ENCODE measurements at places on chromosomes 16 and 17.

DNA sequence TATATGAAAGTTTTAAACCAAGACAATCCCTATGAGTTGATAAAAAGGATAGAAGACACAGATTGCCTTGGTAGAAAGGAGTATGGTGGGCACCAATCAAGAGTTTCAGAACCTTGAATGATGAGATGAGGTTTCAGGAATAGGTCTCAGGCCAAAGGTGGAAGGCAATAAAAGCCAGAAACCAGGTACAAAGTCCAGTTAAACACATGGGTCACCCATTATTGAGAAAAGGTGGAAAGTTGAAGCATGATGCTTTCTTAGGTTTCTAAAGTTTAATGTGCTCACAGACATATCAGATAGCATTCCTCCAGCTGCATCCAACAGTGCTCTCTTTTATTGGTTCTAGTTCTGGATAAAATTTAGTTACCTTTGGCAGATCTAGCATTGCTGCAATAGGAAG, 950.8 kb upstream of the SOX9 start:
- no peak for DNase-seq

DNA sequence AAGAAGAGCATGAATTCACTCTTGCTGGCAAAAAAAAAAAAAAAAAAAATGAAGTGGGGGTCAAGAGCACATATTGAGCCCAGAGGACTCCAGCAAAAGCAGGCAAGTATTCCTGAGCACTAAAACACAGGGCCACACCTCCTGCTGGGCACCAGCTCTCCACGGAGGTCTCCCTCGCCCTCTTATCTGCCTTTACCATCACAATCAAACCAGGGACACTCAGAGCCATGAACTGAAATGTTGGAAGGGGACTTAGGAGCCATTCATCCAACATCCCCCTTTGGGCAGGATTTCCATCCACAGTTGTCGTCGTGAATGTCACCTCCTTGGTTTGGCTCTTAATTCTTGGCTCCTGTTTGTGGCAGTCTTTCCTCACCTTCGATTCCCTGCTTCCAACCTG, 89.8 kb upstream of the GNAO1 start:
- DNase-seq = no peak

DNA sequence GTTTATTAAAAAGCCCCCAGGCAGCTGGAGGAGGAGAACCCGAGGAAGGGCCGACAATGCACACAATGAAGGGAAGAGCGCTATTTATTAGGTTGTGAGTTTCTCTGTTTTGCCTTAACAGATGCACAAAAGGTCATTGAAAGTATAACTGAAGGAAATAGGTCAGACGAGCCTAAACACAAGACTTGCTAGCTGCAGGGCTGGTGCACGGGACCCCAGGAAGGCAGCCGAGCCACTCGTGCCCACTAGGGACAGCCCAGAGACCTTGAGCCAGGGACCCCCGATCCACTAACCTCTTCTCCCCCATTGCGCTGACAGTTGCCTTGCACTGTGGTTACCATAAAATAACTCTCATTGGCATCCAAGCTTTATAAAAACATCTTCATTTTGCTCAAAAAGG, 11.3 kb downstream of the LITAFD start:
- no peak for DNase-seq

DNA sequence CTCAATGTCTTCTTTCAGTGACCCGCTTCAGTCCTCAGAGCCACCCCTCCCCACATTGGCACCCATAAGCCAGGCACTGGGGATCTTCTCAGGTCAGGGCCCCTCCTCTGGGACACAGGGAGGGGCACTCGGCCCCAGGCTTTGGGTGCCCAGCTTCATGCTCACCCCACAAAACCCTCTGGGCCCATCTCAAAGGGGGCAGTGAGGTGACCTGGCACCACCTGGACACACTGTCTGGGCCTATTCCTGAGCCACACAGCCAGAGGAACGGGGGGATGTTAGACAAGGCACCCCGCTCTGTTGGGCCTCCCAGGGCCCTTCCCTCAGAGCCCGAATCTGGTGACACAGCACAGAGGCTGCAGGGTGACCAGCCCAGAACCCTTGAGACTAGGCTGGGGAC, 36.1 kb downstream of the TNFRSF13B start:
- DNase-seq = no peak

DNA sequence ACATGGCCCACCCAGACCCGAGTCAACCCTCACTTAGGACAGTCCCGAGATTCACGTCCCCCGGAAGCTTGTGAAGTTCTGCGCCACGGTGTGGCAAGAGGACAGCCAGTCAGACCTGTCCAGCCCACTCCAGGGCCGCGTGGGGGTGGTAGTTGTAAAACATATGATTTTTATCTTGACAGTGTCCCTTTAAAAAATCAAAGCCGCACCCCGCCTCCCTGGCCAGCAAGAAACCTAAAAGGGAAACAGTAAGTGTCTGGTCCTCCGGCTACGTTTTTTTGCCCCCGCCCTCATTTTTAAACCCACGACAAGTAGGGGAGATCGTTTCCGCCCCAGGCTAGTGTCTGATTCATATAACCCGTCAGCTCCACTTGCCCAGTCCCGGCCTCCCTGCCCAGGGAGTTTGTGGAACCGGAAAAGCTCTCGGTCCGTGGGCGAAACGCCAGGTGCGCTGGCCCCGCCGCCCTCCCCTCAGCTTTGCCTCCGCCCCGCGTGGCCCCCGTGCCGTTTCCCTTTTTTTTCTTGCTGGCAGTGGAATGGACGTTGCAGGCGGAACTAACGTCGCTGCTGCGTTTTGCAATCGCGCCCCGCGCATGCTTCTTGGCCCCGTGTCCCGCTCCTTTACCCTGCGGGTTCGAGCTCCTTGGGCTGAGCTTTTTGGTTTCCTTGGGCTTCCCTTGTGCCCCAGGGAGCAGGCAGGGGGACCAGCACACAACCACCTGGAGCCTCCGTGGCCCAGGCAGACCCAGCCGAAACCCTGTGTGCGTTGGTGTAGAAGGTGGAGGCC, 13.3 kb upstream of the NUDT16L1 start:
- DNase-seq = no peak

- no peak for DNase-seq
Measured at GRCh38 chr17:48127371-48128051, 19.9 kb downstream of the SNX11 start.

GRCh38 chr17:78774956-78775571, 7.0 kb downstream of the CYTH1 start:
- no peak for DNase-seq

- no peak for DNase-seq
Measured at GRCh38 chr16:74563828-74564263, 43.1 kb downstream of the GLG1 start.

GRCh38 chr17:37766971-37767370, 22.1 kb upstream of the HNF1B start:
- no peak for DNase-seq

DNA sequence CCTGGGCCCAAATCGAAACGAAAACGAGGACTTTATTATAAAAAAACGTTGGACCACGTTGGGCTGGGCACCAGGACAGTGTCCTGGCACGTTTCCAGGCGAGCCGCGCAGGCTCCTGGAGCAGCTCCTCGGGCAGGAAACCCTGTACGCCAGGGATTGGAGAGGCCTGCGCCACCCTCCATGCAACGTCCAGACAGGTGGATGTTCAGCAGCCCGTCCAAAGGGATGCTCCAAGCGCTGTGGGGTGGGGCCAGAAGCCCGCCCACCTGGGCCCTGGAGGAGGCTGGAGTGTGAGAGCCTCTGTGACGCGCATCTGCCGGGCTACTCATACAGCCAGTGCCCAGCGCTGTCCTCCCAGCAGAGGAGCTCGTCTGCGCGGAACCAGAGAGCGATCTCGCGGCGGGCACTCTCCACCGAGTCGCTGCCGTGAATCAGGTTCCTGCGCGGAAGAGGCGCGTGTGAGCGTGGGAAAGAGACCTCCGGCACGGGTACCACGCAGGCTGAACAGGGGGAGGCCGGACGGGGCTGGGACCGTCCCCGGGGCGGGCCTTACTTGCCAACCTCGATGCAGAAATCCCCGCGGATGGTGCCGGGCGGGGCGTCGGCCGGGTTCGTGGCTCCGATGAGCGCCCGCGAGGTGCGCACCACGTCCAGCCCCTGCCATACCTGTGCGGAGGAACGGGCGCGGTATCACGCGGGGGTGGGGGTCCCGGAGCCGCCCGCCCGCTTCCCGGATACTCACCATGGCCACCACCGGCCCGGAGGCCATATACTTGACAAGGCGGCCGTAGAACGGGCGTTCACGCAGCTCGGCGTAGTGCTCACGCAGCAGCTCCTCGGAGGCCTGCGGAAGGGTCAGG, 785 bp downstream of the NME3 start:
- DNase-seq = peak; percentile 85

GRCh38 chr17:356671-357434, 4.2 kb upstream of the RPH3AL start:
- DNase-seq = no peak

GRCh38 chr16:67226295-67226803, 581 bp upstream of the TMEM208 start:
- DNase-seq = no peak

DNA sequence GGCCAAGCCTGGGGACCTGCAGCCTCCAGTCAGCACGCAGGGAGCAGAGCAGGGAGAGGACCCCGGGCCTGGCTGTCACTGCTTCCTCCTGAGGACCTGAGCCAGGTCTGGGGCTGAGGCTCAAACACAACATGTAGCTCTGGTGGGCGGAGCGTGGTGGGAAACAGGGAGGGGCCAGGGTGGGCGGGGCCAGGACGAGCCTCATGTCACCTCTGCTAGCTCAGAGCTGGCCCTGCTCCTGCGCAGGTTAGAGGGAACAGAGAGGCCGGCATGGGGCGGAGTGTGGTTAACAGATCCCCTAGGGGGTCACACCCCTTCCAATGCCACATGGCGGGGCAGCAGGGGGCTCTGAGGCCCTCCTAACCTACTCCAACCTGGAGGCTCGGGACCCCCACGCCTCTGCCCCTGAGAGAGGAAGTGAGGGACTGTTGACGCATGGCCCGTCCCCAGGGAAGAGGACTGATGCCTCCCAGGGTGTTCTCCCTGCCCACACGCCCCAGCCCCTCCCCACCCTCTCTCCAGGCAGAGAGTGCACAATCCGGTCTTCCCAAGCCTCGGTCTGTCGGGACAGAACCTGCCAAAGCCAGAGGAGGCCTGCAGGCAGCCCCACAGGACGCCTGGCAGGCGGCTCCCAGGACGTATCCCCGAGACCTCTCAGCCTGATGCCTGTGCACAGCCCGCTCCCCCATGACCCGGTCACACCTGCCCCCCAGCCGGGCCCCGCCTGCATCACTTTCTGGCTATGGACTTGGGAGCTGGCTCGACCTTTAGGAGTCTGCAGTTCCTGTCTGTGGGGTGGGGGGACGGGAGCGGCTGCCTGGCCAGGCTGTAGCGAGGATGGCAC, 15.2 kb downstream of the PIEZO1 start:
- no peak for DNase-seq

DNA sequence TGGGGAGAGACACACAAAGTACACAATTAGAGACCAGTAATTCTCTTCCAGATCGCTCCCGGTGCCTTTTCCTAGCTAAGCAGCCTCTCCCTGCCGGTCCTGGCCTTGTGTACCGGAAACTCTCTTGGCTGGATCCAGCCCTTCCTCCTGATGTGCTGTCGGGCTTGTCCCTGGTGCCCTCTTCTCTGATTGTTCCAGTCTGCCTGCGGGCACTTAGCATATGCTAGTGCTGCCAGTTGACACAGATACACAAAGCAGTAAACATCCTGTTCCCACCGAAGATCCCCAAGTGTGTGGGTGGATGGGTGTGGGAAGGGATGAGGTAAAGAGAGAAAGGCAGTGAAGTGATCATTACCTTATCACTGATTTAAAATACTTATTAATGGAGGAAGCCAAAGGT, 9.7 kb downstream of the HS3ST3B1 start:
- no peak for DNase-seq

DNA sequence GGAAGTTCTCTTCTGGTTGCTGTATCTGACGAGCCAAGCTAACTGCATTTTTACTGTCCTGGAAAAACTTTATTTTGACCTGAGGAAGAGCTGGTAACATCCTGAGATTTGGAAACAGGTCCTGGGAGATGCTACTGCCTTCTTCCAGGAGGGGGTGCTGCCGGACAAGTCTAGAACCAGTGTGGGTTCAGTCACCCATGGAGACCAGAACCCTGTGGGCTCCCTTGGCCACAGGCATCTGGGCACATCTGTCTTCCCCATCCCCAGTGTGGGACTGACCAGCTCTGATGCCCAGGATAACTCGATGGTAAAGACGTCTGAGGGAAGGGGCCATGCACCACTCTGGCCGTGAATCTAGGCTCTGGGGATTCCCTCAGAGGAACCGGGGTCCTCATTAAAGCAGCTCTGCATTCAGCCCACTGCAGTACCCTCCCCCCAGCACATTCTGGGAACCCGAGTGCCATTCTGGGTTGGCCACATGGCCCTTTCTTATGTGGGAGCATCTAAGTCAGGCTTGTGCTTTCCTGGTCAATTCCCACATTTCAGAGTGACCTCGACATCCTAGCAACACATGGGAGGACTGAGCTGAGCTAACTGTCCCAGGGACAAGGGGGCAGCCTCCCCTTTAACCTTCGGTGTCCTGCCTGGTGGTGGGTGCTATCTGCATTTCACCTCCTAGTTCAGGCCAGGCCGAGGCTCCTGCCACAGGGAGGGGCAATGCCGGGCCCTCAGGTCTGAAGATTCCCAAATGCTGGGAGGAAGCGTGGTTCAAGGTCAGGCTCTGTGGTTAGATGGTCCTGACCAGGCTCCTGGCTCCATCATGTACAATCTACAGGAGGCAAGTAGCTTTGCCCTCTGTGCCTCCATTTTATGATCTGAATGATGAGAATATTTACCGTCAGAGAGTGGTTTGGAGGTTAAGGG, 6.4 kb downstream of the C16orf86 start:
- no peak for DNase-seq

DNA sequence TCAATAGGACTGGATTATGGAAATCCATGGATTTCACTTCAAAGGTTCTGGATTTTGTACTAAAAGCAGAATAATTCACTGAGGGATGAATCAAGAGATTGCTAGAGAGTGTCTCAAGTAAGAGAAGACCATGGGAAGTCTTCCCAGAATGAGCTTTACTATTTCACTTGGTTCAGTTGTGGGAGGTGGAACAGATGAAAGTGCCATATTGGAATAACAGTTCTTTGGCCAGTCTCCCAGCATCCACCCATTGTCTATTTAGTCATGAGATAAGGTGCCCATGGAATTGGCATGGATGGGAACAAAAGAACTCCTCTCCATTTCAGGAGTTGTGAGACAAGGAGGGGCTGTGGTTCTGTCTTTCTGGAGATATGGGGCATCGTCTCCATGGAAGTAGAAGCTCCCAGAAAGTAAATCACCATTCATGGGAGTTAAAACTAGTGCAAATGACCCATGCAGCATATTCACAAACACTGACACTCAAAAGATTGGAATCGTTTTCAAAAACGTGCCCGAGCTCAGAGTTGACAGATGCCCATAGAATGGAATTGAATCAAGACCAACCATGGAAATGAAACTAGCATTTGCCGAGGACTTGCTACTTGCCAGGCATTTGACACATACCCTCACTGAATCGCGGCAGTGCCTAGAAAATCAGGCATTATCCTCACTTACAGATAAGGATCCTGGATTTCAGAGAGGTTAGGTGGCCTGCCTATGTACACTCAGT, 36.2 kb upstream of the CLEC3A start:
- DNase-seq = no peak

DNA sequence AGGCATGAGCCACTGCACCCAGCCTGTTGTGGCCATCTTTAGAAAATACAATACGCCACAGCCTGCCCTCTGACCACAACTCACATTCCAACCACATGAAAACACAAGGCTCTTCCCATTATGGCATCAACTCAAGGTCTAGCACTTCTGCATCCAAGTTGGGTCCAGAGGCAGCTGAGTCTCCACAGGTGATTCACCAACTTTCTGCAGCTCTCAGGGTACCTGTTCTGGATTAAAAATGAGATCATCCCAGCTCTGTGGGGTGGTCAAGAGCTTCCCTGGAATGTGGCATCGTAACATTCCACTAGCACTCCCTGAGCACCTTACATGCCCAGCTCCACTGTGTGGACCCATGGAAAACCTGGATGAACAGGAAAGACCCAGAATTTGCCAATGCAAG, 9.9 kb upstream of the GUCY2D start:
- DNase-seq = no peak

- DNase-seq = no peak
Measured at GRCh38 chr16:8751481-8752311, 45.7 kb downstream of the TMEM186 start.
